MCF 10A (cell line): ENCODE measurements at places on chromosomes 16 and 17.

GRCh38 chr17:72588561-72588960, 467.7 kb downstream of the SOX9 start:
- peaks cover 29% of the 10 kb centered on the region for H3K36me3 ChIP-seq
- DNase-seq, result no peak
- peaks cover 25% of the 10 kb centered on the region for H3K4me1 ChIP-seq
- H3K27me3 ChIP-seq, result no peaks in the 10 kb centered on the region
- H3K27ac ChIP-seq, result peak overlapping the region; percentile 90

DNA sequence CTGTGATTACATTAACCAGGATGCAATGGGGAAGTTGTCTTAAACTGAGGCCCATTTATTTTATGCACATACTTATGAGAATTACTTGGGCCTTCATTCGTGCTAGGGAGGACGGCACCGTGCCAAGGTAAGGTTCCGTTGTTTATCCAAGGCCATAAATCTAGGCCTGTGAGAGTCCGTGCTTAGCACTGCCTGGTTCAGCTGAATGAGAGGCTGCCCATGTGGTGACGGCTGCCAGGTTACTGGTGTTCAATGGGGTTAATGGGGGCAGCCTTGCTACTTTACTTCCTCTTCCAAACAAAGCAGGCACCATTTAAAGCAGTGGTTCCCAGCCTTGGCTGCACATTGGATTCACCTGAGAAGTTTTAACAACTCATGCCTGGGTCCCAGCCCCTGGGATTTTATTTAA, 135.1 kb upstream of the NOL11 start:
- no peak overlapping the region for H3K27ac ChIP-seq
- H3K4me1 ChIP-seq, result no peaks in the 10 kb centered on the region
- no peak for DNase-seq
- H3K36me3 ChIP-seq, result no peaks in the 10 kb centered on the region
- H3K4me3 ChIP-seq, result no peak overlapping the region

- H3K27me3 ChIP-seq, result peaks cover under 1% of the 10 kb centered on the region
Measured at GRCh38 chr17:38425031-38425430, 3.2 kb upstream of the ARHGAP23 start.

DNA sequence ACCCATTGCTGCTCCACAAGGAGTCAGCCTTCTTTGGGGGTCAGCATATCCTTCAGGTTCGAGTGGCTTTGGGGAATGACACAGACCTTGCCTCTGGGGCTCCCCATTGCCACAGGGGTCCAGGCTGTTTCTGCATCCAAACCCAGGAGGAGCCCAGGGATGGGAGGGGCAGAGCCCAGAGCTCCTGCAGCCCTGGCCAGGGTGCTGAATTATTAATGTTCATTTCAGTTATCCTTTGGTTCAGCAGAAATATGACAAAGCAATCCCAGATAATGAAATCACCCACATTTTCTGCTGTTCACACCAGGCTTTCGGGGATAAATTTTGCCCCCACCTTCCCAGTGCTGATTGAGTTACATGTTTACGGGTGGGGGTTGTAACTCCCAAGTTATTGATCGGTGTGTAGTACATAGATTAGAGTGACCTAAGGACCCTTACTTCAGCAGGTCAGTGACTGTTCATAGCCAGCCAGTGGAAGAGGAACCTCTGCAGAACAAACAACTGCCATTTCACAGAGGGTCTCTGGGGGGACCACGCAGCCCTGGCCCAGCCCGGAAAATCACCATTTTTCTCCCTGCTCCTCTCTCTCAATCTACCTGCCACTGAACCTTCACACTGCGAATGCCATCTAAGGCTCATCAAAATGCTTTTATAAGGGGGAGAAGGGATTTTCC, 240.3 kb upstream of the N4BP1 start:
- H3K27me3 ChIP-seq, result peaks cover 16% of the 10 kb centered on the region
- H3K27ac ChIP-seq, result no peak overlapping the region
- no peaks in the 10 kb centered on the region for H3K4me1 ChIP-seq
- no peaks in the 10 kb centered on the region for H3K36me3 ChIP-seq
- no peak for DNase-seq

- no peaks in the 10 kb centered on the region for H3K36me3 ChIP-seq
- H3K4me1 ChIP-seq, result peaks cover 6% of the 10 kb centered on the region
- no peak overlapping the region for H3K27ac ChIP-seq
- no peak overlapping the region for H3K4me3 ChIP-seq
- no peaks in the 10 kb centered on the region for H3K27me3 ChIP-seq
Measured at GRCh38 chr17:66580956-66581391, 253.9 kb upstream of the CACNG5 start.

DNA sequence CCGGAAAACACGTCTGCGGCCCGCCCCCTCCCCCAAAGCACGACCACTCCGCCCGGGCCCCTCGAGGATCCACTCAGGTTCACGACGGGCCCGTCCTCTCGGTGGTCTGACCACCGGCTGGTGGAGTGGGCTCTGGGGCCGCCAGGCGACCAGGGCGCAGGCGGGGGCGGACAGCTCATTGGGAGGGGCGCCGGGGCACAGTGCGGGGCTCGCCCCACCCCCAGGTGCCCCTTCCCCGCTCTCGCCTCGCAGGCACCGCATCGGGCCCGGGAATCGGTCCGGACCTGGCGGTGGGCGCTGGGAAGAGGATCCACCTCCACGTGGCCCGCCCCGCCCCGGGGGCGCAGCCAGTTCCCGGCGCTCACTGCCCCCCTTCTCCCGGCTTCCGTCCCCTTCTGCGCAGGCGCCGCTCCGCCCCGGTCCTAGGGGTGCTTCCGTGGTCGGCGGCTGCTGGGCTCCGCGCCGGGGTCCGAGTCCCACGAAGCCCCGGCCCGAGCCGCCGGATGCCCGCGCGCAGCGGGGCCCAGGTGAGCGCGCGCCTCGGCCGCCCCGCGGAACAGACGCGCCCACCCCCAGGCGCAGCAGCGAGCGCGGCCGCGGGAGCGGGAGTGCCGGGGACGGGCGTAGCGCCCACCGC, at the start of gene MPG:
MPG (plus strand) TSS at position 419 of the 637 bp plus-strand sequence; CDS start at position 504, 85 bp downstream.
- H3K4me1 ChIP-seq, result peaks cover 22% of the 10 kb centered on the region
- peak within 1 kb of the TSS; percentile 82 for H3K4me3 ChIP-seq
- H3K36me3 ChIP-seq, result peaks cover 22% of the 10 kb centered on the region

DNA sequence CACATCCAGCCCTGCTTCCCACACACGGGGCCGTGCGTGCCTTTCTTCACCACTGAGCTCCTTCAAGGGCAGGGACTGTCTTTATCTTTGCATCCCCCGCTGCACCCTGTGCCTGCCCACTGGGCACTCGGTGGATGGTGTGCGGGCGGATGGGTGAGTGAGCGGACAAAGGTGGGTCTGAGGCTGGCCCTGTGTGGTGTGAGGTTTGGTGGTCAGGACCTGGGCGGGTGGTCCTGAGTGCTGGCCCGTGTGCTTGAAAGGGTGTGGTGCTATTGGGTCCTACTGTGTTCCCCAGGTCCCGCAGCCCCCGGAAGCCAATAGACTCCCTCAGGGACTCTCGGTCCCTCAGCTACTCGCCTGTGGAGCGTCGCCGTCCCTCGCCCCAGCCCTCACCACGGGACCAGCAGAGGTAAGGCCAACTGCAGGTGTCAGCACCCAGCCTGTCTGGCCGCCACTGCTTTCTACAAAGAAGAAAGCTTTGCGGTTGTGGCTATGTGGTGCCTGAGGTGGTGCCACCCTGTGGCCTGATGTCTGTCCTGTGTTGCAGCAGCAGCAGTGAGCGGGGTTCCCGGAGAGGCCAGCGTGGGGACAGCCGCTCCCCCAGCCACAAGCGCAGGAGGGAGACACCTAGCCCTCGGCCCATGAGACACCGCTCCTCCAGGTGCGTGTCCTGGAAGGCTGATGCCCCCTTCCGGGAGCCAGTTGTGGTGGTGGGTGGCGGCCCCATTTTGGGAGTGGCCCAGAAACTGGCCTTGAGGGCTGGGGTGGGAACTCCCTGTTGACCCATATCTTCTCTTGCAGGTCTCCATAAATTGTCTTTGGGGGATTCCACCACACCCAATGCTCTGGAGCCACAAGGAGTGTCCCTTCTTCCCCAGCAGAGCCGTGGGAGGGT, 6.8 kb downstream of the ELOB start:
- peaks cover 50% of the 10 kb centered on the region for H3K4me1 ChIP-seq
- peak overlapping the region; percentile 74 for H3K4me3 ChIP-seq
- DNase-seq, result peak; percentile 52
- H3K27me3 ChIP-seq, result no peaks in the 10 kb centered on the region
- peaks cover 98% of the 10 kb centered on the region for H3K36me3 ChIP-seq
- peak overlapping the region; percentile 81 for H3K27ac ChIP-seq
